ENCODE measurements at places on chromosomes 13 and 19. TPM values are rescaled to one million over a fixed set of nuclear protein-coding genes. Genes with fewer than 3 reads are reported as not detected.
A peak's percentile ranks its signal among the peaks of the same experiment; 100 is the strongest.

The CPB2 gene
- not detected for total RNA-seq

DNA sequence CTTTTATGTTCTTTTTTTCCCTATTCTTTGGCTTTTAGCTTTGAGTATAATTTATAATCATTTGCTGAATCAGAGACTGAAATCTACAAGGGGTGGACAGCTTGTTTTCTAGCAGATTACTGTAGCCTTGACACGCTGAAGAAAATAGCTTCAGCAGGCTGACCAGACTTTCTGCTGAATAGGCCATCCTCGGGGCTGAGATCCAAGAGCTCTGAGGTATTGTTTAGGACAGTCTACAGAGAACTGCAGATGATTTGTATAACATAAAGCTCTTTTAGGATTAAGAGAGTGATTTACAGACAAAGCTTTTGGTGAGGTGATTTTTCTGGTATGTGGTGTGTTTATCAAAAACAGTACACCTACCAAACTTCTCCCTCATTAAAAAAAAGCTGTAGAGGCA, 16.8 kb downstream of the POLR1D start:
- no peak for DNase-seq
- H3K4me1 ChIP-seq, result no peaks in the 10 kb centered on the region
- H3K27me3 ChIP-seq, result no peaks in the 10 kb centered on the region
- H3K36me3 ChIP-seq, result no peaks in the 10 kb centered on the region
- no peak overlapping the region for H3K4me3 ChIP-seq
- peak overlapping the region; percentile 7 for H3K27ac ChIP-seq

DNA sequence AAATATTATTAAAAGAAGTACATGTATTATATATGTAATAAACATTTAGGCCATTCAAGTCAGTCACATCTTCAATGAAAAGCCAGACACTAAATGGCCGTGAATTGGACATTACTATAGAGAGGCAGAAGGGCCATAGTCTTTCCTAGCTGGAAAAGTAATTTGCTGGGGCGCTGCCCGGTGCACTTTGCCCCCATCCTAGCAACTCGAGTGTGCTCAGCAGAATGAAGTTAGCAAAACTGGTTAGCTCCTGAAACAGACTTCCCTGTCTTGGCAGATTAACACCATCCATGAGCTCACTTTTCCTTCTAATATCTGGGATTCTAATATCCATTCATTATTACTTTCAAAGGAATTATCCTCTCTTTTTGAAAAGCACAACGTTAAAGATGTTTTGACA, 2.8 kb upstream of the SPRYD7 start:
- H3K27me3 ChIP-seq, result no peaks in the 10 kb centered on the region
- peaks cover 16% of the 10 kb centered on the region for H3K4me1 ChIP-seq
- no peak overlapping the region for H3K4me3 ChIP-seq
- H3K27ac ChIP-seq, result peak overlapping the region; percentile 80
- DNase-seq, result no peak

GRCh38 chr13:71213252-71213821, 653.7 kb downstream of the DACH1 start:
- H3K36me3 ChIP-seq, result no peaks in the 10 kb centered on the region
- no peaks in the 10 kb centered on the region for H3K27me3 ChIP-seq
- H3K4me3 ChIP-seq, result no peak overlapping the region
- H3K27ac ChIP-seq, result no peak overlapping the region
- no peaks in the 10 kb centered on the region for H3K4me1 ChIP-seq
- no peak for DNase-seq

DNA sequence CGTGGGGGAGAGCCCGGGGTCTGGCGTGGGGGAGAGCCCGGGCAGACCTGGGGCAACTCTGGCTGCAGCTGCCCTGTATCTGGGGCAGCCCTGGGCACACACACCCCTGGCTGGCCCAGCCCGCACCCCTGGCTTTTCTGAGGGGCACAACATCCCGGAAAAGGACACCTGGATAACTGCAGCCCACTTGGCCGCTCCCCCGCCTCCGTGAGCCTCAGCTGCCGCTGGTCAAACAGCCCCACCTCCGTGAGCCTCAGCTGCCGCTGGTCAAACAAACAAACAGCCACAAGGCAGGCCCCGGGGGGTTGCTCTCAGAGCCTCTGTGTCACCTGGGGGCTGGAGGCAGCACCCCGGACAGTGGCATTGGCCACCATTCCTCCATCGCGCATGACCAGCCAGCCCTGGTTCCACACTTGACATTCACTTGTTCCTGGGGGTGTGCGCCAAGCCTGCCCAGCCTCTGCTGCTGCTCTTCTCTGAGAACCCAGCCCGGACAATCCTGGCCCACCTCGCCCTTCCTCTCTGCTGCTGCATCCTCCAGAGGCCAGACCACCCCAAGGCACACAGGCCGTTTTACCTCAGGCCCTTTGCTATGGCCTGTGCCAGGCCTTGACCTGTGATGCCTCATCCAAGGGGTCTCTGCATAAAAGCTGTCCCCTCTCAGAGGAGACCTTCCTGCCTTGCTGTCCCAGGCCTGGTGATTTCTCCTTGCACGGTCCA, 19.9 kb downstream of the CEBPG start:
- H3K4me1 ChIP-seq, result peaks cover 22% of the 10 kb centered on the region
- peaks cover 6% of the 10 kb centered on the region for H3K36me3 ChIP-seq
- H3K27ac ChIP-seq, result peak overlapping the region; percentile 12
- H3K27me3 ChIP-seq, result no peaks in the 10 kb centered on the region
- no peak for DNase-seq
- no peak overlapping the region for H3K4me3 ChIP-seq

DNA sequence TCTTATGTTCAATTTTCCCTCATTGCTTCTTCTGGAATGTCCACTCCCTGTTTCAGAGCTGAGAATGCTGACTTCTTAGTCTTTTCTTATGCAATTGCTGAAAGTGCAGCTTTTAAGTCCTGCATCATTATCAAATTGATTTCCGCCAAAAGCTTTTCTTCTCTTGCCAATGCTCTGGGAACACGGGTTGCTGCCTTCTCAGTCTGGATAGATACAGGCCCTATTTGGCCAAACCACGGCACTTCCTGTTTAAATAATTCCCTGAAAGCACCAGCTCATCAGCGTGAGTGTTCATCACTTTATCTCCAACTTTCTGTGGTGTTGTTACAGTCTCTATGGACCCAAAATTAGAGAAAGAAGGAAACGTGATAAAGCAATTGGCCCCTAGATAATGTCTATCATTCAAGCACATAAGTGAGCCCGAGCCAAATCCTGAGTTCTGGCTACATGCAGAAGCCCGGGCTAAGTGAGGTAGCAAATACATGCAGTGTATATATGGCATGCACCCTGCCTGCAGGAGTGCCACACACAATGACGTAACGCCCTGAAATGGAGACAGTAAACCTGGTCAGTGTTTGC, 85.7 kb downstream of the CYSLTR2 start:
- no peaks in the 10 kb centered on the region for H3K27me3 ChIP-seq
- H3K36me3 ChIP-seq, result no peaks in the 10 kb centered on the region
- DNase-seq, result no peak

The NFIX gene
- 42.8 TPM for total RNA-seq

GRCh38 chr13:47175172-47175866, 278.5 kb upstream of the HTR2A start:
- no peaks in the 10 kb centered on the region for H3K4me1 ChIP-seq
- no peak overlapping the region for H3K27ac ChIP-seq
- no peaks in the 10 kb centered on the region for H3K36me3 ChIP-seq
- H3K4me3 ChIP-seq, result no peak overlapping the region
- no peaks in the 10 kb centered on the region for H3K27me3 ChIP-seq

- no peak for DNase-seq
- peak within 1 kb of the TSS; percentile 6 for H3K4me3 ChIP-seq
- H3K36me3 ChIP-seq, result no peaks in the 10 kb centered on the region
These were observed at the start of gene GNA15 for GRCh38 chr19:3135961-3136683. Gene GNA15, plus strand, starts transcription at chr19:3136033. Its CDS starts 418 bp downstream, at chr19:3136451.

The PCP2 gene
- total RNA-seq, result not detected

- H3K36me3 ChIP-seq, result no peaks in the 10 kb centered on the region
- H3K4me1 ChIP-seq, result no peaks in the 10 kb centered on the region
- H3K27me3 ChIP-seq, result no peaks in the 10 kb centered on the region
- no peak overlapping the region for H3K4me3 ChIP-seq
These were observed 1321.8 kb upstream of the PCDH9 start for GRCh38 chr13:68551701-68552522.

GRCh38 chr19:42279155-42279901, 10.3 kb downstream of the CIC start:
- DNase-seq, result no peak
- peak overlapping the region; percentile 80 for H3K4me3 ChIP-seq
- no peaks in the 10 kb centered on the region for H3K36me3 ChIP-seq
- H3K4me1 ChIP-seq, result peaks cover 39% of the 10 kb centered on the region

DNA sequence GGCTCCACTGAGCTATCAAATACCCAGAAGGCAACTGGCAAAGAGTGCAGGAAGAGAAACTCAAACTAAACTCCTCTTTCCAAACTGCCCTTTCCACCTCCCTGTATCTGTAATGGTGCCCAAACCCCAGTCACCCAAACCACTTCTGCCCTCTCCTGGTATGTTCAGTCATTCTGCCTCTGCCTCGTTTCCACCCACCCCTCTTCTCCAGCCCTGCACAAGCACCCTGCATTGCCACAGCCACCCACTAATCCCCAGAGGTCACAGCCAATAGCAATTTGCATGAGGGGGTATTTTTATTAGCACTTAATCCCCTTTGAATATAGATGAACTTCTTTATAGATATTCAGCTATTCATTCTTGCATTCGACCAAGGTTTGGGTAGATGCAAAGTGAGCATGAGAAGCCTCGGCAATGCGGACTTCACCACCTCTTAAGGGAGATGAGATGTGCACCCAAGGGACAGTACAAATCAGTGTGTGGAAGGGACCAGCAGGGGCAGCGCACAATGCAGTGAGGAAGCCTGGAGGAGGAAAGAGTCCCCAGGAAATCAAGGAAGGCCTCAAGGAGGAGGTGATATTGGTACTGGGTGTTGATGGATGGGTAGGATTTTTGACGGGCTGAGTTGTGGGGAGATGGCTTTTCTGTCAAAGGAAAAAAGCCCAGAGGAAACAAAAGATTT, 12.4 kb downstream of the TMEM272 start:
- no peaks in the 10 kb centered on the region for H3K4me1 ChIP-seq
- DNase-seq, result peak; percentile 56
- no peaks in the 10 kb centered on the region for H3K36me3 ChIP-seq
- H3K27ac ChIP-seq, result no peak overlapping the region

DNA sequence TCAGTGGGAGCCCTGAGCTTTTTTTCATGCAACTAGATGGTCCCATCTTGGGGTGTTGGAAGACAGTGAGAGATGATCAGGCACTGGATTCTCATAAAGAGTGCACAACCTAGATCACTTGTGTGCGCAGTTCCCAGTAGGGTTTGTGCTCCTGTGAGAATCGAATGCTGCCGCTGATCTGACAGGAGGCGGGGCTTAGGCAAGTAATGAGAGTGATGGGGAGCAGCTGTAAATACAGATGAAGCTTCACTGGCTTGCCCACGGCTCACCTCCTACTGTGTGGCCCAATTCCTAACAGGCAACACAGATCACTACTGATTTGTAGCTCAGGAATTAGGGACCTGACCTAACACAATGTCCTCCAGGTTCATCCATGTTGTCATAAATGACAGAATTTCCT, 43.6 kb upstream of the UBAC2 start:
- H3K27me3 ChIP-seq, result no peaks in the 10 kb centered on the region
- DNase-seq, result no peak
- no peaks in the 10 kb centered on the region for H3K4me1 ChIP-seq
- H3K4me3 ChIP-seq, result no peak overlapping the region
- no peaks in the 10 kb centered on the region for H3K36me3 ChIP-seq

The EFNA2 gene
- 31.8 TPM for total RNA-seq

The CASP14 gene
- not detected for total RNA-seq

DNA sequence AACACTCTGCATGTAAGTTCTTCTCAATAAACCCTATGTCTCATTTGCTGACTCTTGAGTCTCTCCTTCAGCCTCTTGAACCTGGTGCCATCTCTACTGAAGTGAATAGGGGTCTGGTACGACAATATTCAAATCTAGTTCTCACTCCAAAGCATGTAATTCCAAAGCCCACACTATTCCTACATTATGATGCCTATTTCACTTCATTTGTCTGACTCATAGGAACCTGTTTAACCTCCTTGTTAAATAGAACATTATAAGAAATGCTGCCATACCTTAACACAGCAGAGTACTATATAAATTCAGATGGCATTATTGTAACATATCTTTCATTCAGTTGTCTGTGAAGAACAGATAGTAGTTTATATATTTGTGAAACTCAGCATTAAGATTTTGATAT, 67.1 kb downstream of the STARD13 start:
- no peak overlapping the region for H3K4me3 ChIP-seq
- H3K4me1 ChIP-seq, result peaks cover 21% of the 10 kb centered on the region
- no peaks in the 10 kb centered on the region for H3K36me3 ChIP-seq
- DNase-seq, result no peak

- no peak overlapping the region for H3K27ac ChIP-seq
- H3K27me3 ChIP-seq, result no peaks in the 10 kb centered on the region
- no peaks in the 10 kb centered on the region for H3K36me3 ChIP-seq
- no peak for DNase-seq
- H3K4me1 ChIP-seq, result no peaks in the 10 kb centered on the region
- no peak overlapping the region for H3K4me3 ChIP-seq
These were observed 13.3 kb upstream of the ZNF57 start for GRCh38 chr19:2887391-2887914.

DNA sequence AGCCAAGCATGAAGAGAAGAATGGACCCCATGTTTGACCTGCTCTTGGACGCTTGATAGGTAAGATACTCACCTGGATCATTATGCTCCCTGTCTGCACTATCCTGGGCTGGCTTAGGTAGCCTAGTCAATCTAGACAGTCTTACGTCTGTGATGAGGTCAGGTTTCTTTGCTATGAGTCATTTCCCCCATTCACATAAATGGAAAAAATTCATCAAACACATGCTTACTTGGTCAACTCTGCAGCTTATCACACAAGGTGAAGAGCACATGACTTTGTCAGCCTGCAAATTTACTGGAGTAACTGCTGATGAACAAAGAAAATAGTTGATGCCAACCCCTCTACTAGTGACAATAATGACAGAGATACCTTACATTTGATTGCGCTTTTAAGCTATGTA, 170.0 kb downstream of the NUFIP1 start:
- no peaks in the 10 kb centered on the region for H3K4me1 ChIP-seq
- no peak for DNase-seq
- H3K27ac ChIP-seq, result no peak overlapping the region
- H3K36me3 ChIP-seq, result no peaks in the 10 kb centered on the region
- no peak overlapping the region for H3K4me3 ChIP-seq

DNA sequence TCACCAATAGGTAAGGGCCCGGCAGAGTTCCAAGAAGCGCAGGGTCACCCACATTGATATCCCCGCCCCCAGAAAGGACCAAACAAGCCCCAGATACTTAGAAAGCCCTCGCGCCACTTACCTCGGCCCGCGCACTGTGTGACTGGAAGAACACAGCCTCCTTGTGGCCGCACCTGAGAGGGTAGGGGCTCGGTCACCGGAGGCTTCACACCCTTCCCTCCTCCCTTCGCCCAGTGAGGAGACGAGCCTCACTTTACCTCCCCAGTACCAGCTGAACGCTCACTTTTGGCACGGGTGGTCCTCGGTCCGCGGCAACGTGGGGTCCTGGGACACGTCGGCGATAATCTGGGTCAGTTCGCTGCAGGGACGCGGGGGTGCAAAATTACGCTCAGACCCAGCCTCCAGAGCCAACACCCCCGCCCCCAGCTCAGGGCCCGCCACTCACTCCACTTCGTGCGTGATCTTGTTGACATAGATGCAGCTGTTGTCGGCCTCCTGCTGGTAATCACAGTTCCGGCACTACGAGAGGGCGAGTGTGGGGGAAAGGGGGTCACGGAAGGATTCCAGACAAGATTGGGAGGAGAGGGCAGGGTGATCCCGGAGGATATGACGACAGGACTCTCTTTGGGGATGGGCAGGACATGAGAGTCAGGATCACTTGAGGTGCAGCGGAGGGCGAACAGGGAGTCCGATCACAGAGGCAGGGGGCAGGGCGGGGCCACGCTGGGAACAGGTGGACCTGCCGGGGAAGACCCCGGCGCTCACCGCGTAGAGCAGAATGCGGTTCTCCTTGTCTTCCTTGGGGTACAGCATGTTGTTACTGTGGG, 568 bp downstream of the POLR2I start:
- peaks cover 26% of the 10 kb centered on the region for H3K36me3 ChIP-seq
- H3K27ac ChIP-seq, result peak overlapping the region; percentile 95
- H3K27me3 ChIP-seq, result no peaks in the 10 kb centered on the region
- no peak for DNase-seq

The PCDH17 gene
- 1.5 TPM for total RNA-seq
